ENCODE measurements at places on chromosomes 4 and X.
A peak's percentile ranks its signal among the peaks of the same experiment; 100 is the strongest.

DNA sequence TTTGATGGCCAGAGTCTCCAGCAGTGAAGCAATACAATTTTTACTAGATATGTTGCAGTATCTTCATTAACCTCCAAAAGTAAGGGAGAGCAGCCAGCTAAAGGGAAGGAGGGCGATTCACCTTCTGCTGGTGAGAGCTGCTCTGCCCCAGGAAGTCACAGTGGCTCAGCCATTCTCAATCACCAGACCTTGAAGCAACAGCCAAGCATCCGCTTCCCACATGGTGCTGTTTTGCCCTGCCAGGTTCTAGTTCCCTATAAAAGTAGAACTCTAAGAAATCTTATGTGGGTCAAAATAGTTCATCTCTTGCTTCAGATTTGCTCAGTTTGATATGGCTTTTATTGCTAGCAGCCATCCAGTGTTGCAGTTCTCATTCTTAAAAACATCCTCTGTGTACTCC, 166.8 kb downstream of the STIM2 start:
- DNase-seq, result no peak

GRCh38 chr4:121307445-121308327, 73.1 kb downstream of the QRFPR start:
- no peak for DNase-seq

GRCh38 chr4:156774422-156774821, 197.2 kb downstream of the PDGFC start:
- no peak for DNase-seq

- no peak for DNase-seq
Measured at GRCh38 chrX:19881559-19881958, 5.8 kb downstream of the SH3KBP1 start.

DNA sequence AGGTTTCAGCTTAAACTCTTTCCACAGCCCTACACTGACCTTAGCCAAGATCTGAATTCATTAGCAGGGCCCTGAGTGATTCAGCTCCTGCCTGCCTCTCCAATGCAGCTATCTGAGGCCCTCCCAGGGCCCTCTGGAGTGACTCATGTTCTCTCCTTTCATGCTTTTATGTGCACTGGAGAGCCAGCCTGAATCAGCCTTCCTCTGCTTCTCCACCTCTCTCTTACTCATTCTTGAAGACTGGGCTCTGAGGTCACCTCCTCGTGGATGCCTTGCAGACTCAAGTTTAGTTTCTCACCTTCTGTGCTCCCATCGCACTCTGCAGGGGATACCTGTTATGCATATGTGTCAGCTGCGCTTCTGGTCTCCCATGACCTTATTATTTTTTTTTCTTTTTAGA, 3.1 kb upstream of the OCIAD2 start:
- DNase-seq, result peak; percentile 14

All from stimulated activated CD8-positive, alpha-beta memory T cell treated with anti-CD3 and anti-CD28 coated beads, Interleukin-15, amount 100 ng/mL, for 4 hours (primary cell).